ENCODE measurements at places on chromosomes 6 and 20.
A peak's percentile ranks its signal among the peaks of the same experiment; 100 is the strongest.

DNA sequence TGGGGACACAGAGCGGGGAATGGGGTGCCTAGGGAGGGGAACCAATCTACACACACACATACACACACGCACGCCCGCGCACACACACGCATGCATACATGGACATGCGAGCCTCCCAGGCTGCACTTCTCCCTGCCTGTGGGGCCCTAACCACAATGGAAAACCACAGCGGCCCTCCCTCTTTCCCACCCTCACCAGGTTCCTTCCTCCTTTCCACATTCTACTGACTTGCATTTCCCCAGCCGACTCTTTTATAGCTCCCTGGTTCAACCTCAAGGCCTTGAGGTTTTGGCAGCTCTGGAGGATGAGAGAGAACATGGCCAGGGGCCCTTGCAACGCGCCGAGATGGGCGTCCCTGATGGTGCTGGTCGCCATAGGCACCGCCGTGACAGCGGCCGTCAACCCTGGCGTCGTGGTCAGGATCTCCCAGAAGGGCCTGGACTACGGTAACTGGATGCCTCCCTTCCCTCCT is at the start of gene BPI:
Gene BPI, plus strand, starts transcription at position 249 of the 472 bp plus-strand sequence. Its CDS starts 68 bp downstream, at position 317.
- DNase-seq, result peak; percentile 27

GRCh38 chr6:135813401-135813800 is 38.1 kb upstream of the PDE7B start:
- no peak for DNase-seq

DNA sequence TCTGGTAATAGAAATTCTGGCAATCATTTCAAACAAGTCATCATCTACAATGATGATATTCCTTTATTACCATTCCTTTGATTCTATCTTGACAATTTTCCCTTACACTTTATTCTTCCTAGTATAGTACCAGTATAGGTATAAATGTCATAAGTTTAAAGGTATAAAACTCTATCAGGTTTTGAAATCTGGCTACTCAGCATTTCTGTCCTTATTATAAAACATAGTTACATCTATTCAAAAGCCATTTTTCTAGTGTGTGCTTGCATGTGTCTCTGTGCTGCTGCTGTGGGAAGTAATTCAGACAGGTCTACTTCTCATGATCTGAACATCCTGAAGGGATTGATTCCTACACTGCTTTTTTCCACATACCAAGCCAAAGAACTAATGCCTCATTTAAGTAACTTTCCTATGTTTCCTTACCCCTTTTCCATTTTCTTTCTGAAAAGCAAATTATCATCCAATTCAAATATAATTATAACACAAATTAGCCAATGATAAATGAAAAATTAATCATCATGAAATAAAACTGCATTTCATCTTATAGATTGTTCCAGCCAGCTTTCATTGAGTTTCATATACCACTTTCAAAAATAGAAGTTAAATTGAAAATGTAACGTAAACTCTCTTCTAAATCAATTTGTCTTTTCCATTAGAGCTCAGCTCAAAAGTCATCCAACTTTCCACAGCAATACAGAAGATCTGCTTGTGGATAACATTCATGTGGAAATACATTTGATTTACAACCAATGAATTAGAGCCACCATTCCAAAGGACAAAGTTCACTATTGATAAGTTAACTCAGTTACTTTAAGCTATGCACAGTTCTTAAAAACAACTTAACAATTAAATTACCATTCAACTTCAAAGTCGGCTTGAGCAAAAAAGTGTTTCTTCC is 35.9 kb downstream of the COL12A1 start:
- peak; percentile 63 for DNase-seq

- DNase-seq, result peak; percentile 49
Measured at GRCh38 chr20:15847196-15847784, 726.0 kb downstream of the KIF16B start.

- DNase-seq, result no peak
Measured at GRCh38 chr20:24560571-24561491, 91.4 kb downstream of the SYNDIG1 start.

- no peak for DNase-seq
Measured at GRCh38 chr6:165751486-165751885, 88.4 kb upstream of the PDE10A start.

- DNase-seq, result no peak
Measured at GRCh38 chr6:32982084-32982701, 13.8 kb downstream of the BRD2 start.

DNA sequence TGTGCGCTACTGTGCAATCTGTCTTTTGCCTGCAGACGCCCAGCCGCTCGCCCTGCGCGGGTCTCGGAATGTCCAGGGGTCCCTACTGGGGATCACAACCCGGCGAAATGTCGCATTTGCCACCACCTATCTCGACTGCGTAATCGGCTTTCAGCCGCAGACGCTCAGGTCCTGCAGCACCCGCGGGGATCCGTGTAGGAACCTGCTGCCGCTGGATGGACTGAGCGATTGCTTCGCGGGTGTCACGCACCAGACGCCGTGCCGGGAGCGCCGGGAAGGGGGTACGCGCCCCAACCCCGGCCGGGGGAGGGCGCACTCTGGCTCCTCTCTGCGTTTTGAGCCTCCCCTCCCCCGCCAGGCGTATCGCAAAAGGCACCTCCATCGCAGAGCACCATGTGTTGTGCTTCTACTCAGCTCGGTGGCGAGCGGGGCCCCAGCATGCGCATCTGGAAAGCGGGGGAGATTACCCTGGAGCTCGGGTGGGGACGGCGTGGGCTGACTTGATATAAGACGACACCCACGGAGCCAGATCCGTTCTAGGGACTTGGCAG is 747 bp upstream of the PTPRA start:
- peak; percentile 48 for DNase-seq

- no peak for DNase-seq
Measured at GRCh38 chr6:169042061-169042460, 211.6 kb downstream of the THBS2 start.

GRCh38 chr6:54722328-54722727 is 124.2 kb upstream of the FAM83B start:
- no peak for DNase-seq

DNA sequence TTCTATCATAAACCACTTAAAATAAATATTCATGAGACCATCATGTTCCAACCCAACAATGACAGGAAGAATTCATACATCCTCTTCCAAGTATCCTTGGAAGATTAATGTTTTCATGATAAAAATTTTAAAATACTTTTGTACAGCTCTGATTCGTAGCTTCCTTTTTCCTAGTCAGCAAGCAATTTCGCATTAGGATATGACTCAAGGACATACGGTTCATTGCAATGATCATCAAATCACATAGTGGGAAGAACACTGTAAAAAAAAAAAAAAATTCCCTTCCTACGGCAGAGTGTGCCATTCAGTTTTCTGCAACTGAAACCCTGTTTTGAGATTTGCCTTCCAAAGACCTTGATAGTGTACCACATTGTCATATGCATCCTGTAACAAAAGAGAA is 35.3 kb upstream of the GFOD1 start:
- DNase-seq, result no peak

DNA sequence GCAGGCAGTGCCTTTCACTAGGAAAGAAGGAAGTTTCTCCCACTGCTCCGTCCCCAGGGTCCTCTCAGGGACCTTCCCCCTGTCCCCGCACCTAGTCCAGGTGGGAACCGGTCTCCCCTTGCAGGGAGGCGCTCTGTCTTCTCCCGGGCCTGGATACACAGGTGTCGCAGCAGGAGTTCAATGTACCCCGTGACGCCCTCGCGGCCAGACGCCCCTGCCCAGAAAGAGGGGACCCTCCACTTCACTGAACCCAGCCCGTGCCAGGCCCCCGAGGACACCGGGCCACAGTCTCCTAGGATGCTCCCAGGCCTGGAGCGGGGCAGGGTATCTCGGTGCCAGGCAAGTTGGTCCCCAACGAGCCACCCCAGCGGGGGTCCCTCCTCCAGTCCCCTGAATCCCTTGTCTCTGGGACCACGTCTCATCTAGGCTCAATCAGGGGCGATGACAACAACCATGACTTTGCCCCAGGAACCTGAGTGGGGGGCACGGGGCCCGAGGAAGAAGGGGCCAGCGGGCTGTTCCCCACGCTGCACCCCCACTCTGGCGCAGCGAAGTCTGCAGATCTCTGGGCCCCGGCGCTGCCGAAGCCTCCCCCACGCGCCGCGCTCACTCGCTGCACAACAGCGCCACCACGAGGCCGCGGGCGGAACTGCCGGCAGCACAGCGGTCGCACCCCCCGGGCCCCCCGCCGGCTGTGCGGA is 103.0 kb downstream of the EDN3 start:
- peak; percentile 77 for DNase-seq

All from muscle of arm (tissue), 14 donors.